Stimulated activated CD4-positive, alpha-beta T cell treated with anti-CD3 and anti-CD28 coated beads, Interleukin-1b, Interleukin-23, amount 100 ng/mL, for 1 hour (primary cell): ENCODE measurements at places on chromosomes 5 and 9.

DNA sequence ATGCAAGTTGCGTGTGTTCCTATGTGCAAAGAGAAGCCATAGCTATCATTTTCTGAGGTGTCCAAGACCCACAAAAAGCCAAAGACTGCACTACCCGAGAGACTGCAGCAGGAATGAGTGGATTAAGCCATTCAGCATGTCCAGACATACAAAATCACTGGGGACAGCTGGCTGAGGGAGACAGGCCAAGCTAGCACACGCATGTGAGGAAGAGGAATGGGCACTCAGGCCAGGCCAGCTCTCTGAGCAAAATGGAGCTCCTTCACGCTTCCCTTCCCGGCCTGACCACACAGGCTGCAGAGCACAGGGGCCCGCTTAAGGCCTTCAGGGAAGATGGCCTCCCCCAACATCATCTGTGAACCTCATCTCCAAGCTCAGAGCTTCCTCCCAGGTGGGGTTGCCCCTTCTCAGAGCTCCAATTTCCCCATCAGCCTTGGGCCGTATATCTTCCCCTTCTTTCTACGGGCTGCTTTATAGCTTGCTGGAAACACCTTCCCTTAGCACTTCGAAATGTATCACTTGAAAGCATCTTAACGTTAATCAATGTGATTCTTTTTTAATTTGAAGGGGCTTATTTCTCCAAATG, 8.4 kb downstream of the DCANP1 start:
- DNase-seq, result no peak

DNA sequence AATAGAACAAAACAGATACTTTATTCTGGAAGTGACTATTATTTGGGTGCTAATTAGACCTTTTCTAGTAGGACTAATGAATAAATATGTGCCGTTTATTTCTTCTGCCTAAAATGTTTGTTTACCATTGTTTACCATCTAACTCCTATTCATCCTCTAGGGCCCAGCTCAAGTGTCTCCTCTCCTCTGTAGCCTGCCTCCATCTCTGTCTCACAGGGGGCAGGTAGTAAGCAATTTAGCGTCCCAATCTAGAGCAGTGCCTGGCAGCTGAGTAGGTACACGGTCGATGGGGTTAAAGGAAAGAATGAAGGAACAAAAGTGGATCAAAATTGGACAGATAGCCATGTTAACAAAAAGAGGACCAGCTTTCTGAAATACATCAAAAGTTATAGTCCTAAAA, 230.9 kb downstream of the SLF1 start:
- DNase-seq, result no peak

- no peak for DNase-seq
These were observed 26.8 kb downstream of the FYB1 start for GRCh38 chr5:39192450-39193160.

DNA sequence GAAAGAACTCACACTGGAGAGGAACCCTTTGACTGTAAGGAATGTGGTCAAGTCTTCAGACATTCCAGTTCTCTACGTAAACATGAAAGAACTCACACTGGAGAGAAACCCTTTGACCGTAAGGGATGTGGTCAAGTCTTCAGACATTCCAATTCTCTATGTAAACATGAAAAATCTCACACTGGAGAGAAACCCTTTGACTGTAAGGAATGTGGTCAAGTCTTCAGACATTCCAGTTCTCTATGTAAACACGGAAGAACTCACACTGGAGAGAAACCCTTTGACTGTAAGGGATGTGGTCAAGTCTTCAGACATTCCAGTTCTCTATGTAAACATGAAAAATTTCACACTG, 32.6 kb downstream of the MAPK9 start:
- no peak for DNase-seq

DNA sequence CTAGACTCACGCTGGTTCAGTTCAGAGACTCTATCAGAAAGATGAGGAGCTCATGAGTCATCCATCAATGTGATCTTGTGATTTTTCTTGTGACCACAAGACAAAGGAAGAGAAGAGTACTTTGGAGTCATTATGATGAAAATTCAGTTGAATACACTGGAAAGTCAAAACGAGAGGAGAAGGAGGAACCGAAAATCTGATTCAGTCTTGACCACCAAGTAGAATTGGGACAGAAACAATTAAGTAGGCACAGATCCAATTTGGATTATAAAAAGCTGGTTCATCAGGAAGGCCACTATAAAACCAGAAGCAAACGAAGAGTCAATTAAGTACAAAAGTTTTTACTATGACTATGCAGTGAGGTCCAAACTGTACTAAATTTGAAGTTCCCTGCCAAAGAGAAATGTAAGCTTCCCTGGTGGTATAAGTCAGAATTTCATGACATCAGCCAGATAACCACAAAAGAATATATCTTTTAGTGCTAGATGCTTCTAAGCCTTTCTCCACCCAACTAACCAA, 90.9 kb downstream of the THBS4 start:
- DNase-seq, result no peak

DNA sequence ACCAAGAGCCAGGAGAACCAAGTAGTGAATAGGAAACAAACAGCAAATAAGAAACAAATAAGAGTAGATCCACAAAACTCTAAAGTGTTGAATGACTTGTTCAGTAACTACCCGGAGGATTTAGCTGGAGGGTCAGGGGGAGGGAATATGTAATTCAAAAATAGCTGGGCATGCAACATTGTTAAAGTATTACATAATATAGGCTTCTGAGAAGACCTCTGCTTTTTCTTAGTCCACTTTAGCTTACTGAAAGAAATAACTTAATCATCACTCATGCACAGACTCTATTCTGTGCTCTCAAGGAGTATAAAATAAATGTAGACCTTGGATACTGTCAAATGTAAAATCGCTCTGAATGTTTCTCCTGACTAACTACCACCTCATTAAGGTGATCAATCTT, 183.2 kb upstream of the POU5F2 start:
- DNase-seq, result no peak

- DNase-seq, result no peak
These were observed 467 bp upstream of the SMIM32 start for GRCh38 chr5:136193322-136193935.

DNA sequence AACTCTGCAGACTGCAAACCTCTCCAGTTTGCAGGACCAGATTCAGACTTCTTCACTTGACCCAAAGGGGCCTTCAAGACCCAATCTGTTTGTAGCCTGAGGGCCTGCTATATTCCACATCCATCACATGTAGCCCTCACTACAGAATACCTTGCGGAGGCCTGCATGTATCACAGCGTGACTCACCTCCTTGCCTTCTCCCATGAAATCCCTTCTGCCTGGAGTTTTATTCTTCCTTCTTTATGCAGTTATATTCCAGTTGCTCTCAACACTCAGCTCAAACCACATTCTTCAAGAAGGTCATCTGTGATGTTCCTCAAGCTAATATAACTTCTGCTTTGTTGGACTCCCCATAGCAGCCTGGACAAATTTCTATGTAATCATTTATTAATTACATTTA, 198.5 kb upstream of the PTGER4 start:
- DNase-seq, result no peak

GRCh38 chr5:5285906-5286305, 136.6 kb upstream of the ICE1 start:
- no peak for DNase-seq
